ENCODE measurements at places on chromosomes 4 and X. TPM values are rescaled to one million over a fixed set of nuclear protein-coding genes. Genes with fewer than 3 reads are reported as not detected.

RENBP gene
- total RNA-seq, result 2.1 TPM

CT45A1 gene
- not detected for total RNA-seq

PDCL2 gene
- total RNA-seq, result not detected

MGARP gene
- total RNA-seq, result 46.9 TPM

DSPP gene
- total RNA-seq, result not detected
